ENCODE measurements at places on chromosomes 11 and 22.

DNA sequence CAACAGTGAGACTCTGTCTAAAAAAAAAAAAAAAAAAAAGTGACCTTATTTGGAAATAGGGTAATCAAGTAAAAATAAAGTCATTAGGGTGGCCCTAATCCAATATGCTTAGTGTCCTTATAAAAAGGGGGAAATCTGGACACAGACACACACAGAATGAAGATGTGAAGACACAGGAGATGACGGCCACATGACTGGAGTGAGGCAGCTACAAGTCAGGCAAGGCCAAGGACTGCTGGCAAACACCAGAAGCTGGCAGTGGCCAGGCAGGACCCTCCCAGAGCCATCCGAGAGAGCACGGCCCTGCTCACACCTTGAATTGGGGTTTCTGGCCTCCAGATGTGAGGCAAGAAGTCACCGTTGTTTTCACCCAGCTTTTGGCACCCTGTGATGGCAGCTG, 28.6 kb downstream of the LRFN4 start:
- no peak for DNase-seq

DNA sequence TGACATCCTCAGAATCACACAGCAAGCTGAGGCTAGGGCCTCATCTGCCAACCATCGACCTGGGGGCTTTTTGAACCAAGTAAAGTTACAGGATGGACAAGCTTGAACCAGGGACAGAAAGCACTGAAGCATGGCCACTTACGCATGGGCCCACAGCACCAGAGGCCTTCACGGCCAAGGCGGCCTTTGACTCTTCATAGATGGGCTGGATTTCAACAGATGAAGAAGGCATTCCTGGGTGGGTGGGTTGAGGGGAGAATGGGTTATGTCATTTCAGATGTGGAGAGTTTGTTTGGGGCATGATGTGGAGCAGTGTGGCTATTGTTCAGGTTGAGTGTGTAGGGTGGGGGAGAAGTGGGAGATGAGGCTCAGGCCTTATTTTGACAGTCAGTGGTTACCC, 60.2 kb downstream of the LRRC32 start:
- no peak for DNase-seq

- no peak for DNase-seq
Measured at GRCh38 chr22:29607426-29607825, 4.0 kb downstream of the NF2 start.

GRCh38 chr22:20484948-20485683, 10.5 kb downstream of the KLHL22 start:
- no peak for DNase-seq

DNA sequence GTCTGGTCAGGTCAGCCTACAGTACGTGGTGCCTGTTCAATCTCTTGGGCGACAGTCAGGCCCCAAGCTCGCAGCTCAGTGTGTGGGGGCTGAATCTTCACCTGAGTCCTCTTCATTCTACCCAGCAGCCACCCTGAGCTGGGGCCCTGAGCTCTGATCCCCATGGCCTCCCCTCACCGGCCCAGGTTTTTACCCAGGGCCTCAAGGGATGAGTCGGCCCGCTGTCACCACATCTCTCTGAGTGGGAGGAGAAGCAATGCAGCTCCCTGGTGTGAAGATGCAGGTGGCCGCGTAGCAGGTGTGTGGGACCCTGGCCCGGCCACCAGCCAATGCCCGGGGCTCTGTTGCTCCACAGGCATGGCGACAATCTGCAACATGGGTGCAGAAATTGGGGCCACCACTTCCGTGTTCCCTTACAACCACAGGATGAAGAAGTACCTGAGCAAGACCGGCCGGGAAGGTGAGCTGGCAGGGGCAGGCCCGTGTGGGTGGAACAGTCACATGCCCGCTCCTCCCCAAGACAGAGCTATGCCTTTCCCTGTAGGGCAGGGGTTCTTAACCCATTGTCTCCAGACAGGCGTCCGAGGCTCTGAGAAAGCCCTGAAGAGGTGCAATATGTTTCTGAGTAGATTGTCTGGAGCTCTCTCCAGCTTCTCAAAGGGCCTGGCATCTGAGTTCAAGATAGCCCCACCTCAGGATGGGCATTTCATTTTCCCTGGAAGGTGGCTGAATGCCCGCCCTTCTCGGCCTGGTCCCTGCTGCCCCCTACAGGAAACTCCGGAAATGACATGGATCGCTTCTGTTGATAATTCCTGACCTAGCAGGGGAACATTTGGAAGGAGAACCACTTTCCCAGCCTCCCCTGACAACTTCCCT, 26.9 kb downstream of the POLR3H start:
- DNase-seq, result peak; percentile 57

DNA sequence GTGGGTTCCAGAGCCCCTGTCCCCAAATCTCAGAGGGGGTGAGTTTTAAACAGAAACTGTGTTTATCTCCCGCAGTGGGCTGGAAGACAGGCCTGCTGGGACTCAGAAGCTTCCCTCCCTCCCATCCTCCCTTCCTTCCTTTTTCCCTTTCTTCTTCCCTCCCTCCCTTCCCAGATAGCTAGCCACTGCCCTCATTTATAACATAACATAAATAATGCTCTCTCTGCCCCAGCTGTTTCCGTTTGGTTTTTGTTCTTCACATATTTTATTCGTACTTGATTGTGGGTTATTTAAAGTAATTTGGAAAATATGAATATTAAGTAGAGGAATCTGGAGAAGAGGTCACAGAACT, 140.9 kb downstream of the TEAD1 start:
- no peak for DNase-seq

GRCh38 chr11:11973361-11973800, 35.0 kb downstream of the DKK3 start:
- DNase-seq, result no peak

- no peak for DNase-seq
Measured at GRCh38 chr11:20055312-20055711, 105.0 kb downstream of the DBX1 start.

- DNase-seq, result no peak
Measured at GRCh38 chr11:11780858-11781257, 60.9 kb upstream of the USP47 start.

GRCh38 chr11:13026722-13027121, 17.6 kb downstream of the RASSF10 start:
- DNase-seq, result no peak

DNA sequence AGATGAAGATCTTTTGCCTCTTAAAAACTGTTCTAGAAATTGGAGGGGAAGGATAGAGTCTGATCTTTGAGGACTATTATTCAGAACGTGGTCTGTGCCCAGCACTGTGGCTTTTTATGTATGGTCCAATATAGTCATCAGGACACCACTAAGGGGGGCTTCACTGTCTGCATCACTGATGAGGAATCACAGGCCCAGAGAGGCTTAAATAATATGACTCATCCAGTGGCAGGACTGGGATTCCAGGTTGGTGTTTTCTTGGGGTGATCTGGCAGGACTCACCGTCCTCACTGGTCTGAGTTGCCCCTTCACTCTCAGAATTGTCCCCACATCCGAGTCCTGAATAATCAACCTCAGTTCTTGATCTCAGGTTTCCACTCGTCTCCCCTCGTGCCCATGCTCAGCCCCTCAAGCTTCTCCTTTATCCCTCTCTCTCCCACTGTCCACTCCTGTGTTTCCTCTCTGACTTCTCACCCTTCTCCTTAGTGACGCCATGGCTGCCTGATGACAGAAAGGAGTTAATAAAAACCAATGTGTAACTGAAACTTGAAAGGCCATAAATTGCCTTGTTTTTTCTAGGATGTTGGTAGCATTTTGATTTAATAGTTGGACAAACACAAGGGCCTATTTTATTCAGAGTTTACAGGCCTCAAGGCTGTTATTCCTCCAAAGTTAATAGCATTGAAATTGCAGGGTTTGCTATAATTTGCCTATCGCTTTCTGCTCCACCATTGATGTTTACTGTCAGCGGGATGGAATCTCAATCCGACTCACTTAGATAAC, 95.7 kb upstream of the NNMT start:
- no peak for DNase-seq

GRCh38 chr22:44107340-44107739, 73.4 kb upstream of the PARVG start:
- DNase-seq, result no peak

GRCh38 chr11:75966537-75967287, 151.7 kb downstream of the UVRAG start:
- DNase-seq, result no peak

- DNase-seq, result no peak
Measured at GRCh38 chr11:86513138-86513537, 138.5 kb downstream of the CCDC81 start.

DNA sequence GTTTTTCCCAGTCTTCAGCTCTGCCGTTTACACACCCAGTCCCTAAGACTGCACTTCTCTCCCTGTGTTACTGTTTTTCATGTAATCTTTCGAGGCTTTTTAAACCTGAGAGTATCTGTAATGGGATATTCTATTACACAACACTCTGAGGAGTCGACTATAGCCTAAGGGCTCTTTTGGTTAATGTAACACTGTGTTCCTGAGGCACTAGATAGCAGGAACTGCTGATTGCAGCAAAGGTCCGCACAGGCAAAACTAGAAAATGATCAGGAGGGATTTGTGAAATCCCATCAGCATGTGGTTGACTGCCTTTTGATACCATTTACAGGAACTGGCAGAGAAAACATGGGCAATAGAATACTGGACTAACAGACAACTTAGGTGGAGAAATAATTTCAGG, 512.3 kb upstream of the RAG2 start:
- DNase-seq, result no peak

GRCh38 chr22:19207401-19207808, 28.9 kb upstream of the SLC25A1 start:
- DNase-seq, result no peak

DNA sequence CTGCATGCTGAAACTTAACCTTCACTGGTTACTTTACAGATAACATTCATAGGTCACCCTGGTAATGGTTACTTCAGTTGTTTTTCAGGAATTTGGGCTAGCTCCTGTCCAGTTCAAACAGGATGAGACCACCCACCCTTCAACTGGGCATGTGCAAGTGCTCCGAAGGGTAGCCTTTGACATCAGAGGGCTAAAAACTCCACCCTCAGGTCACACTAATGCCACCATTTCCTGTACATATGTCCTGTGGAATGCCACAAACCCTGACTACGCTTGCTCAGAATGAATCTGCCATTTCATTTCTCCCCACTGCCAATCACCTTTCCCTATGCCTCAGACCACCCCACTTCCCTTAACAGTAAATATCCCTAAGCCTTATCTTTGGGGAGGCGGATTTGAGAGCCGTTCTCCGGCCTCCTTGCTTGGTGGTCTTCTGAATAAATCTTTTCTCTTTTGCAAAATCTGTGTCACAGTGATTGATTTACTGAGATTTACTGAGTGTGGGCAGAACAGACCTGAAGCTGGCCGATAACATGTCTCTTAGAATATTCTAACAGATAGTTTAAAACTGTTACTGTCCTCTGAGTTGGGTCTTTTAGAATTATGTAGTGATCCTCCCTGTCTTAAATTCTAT, 25.4 kb upstream of the FXYD2 start:
- no peak for DNase-seq

- no peak for DNase-seq
Measured at GRCh38 chr11:12664385-12664784, 9.8 kb upstream of the TEAD1 start.

DNA sequence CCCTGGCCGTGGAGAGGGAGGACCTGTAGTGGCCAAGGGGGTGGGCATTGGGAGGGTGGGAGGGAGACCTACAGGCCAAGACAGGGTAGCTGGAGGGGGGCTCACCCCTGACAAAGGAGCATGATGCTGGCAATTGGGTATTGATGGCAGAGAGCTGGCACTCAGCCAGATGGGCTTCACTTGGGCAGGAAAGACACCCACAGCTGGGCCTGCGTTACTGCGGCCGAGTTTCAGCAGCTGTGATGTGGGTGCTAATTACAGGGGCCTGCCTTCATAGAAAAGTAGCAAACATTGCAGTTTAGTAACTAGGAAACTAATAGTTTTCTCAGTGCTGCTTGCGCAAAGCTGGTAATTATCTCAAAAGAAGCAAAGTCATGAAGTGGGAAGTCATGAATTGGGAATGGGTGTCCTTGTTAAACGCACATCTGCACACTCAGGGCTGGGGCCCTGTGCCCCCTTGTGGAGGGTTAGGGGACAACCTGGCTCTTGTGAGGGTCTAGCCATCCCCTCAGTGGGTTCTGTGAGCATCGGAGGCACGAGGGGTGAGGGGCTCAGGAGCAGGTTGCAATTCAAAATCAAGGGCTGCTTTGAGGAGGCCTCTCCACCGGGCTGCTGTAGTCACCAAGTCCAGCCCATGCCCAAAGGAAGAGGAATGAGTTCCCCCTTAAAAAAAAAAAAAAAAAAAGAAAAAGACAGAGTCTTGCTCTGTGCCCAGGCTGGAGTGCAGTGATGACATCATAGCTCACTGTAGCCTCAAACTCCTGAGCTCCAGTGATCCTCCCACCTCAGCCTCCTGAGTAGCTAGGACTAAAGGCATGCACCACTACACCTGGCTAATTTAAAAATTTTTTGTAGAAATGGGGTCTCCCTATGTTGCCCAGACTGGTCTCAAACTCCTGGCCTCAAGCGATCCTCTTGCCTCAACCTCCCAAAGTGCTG, 24.4 kb upstream of the TXNRD2 start:
- DNase-seq, result no peak

- DNase-seq, result no peak
Measured at GRCh38 chr11:44611687-44612434, 46.4 kb downstream of the CD82 start.
